ENCODE measurements at places on chromosomes 6 and 20. TPM values are rescaled to one million over a fixed set of nuclear protein-coding genes. Genes with fewer than 3 reads are reported as not detected.

DNA sequence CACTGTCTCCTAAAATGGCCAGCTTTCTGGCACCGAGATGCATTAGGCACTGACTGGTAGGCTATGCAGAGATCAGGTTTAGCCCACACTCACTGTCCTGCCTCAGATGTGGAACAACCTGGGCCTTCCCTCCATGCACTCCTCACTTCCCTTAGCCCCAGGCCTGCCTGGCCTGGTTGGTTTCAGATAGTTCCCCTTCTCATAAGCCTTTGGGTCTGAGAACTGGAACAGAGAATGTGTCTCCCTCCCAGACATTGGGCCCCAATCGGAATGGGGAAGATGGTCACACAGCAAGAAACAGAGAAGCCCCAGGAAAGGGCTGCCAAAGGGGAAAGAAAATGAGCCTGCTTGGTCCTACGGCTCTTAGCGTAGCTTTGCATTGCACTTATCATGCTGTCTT is 762.1 kb upstream of the CHD6 start:
- DNase-seq, result no peak

DNA sequence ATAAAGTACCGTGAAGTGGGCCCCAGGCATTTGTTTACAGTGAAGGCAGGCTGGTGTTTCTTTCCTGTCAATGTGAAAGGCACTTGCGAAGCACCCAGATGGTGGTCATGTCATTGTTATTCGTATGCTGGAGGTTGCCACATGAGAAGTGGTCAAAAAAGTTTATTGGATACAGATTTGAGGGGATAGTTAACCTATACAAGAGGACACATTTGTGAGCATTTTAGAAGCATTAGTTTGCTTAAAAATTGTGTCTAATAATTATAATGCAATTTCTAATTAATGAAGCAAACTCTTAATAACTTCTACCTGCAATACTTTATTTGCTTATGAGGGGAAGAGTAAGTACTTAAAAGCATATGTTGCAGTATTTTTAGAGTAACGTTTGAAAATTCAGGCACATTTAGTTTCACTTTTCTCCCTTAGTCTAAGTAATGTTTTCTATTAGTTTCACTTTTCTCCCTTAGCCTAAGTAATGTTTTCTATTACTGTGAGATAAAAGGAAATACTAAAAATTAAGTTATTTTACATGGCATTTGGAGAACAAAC is 120.7 kb upstream of the CLDN20 start:
- no peak for DNase-seq

- DNase-seq, result no peak
Observed at GRCh38 chr6:82076916-82077315, 170.6 kb downstream of the IBTK start.

DNA sequence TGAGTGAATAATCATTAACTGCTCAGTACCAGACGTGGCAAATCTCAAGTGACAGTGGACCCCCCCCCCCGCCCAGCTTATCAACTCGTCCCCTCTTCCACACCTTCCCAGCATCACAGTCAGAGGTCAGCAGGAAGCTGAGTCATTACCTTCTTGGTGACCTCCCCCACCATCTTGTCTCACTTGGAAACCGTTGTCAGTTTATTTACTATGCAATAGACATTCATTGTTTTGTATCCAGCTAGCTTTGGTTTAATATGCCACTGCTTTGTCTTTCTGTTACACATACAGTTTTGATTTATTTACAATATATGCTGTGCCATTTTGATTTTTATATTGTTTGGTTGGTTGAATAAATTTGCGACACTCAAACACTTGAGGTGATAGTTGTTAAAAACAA is 158.1 kb downstream of the QKI start:
- no peak for DNase-seq

GRCh38 chr6:75429061-75429703 is 64.4 kb downstream of the FILIP1 start:
- no peak for DNase-seq

GRCh38 chr6:67497749-67498148 is 1137.3 kb upstream of the ADGRB3 start:
- DNase-seq, result no peak

DNA sequence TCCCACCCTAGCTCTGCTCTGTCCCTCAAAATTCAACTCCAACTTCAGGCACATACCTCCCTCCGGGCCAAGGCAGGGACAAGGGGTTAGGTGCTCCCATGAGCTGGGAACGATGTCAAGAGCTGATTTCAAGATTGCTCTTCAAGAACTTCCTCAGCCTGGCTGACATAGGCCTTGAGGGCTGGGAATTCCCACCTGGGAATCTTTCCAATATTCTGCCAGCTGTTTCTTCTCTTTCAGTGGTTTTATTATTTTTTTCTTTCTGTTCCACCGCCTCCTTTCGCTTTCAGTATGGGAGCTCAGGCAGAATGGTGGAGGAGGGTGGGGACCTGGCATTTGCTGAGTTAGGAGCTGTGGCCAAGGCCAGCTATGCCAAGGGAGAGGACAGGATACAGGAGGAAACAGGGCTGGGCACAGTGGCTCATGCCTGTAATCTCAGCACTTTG is 33.7 kb downstream of the SRSF3 start:
- no peak for DNase-seq

DNA sequence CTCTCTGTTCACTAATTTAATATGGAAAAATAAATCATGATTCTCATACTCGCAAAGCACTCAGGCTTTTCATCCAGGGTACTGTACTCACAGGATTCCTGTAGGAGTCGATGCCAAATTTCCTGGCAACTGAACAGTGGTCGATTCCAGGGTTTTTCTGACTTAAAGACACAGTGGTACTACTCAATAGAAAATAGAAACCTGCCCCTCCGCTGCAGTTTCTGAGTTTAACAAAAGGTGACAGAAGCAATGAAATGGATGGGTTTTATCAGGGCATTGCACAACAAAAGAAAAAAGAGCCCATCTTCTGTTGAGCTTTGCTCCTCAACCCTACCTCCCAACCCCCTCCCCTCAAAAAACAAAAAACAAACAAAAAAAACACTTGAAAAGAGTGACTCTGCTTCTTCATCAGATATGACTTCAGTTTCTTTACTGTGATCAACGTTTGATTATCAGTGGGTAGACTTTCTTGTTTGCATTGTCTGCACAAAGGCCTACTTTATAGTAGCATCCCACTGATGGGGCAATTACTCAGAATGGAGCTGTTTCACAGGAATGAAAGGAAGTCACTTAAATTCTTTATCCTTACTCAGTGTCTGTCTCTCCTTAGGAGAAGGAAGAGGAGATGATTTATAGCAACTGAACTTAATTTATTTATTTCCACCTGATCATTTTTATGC is 96.2 kb upstream of the FOXO3 start:
- no peak for DNase-seq

GRCh38 chr6:167450626-167451025 is 125.7 kb downstream of the TTLL2 start:
- DNase-seq, result no peak

- no peak for DNase-seq
Observed at GRCh38 chr20:45014671-45015415, 48.5 kb downstream of the STK4 start.

DNA sequence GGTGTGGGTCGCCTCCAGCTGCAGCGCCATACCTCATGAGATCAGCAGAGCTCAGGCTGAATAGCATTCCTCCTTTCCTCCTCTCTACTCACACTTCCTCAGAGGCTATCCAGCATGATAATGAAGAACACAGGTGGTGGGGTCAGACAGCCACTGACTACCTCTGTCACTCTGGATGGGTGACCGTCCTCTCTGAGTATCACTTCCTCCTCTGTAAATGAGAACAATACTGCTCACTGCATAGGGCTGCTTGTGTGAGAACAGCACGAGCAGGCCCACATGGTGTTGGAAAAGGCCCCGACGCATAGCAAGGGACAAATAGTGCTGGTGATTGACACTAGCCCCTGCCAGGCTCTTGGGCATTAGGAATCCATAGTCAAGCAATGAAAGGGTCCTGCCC is 239.1 kb downstream of the PRKN start:
- no peak for DNase-seq

GRCh38 chr6:116524236-116524635 is 12.8 kb downstream of the CALHM5 start:
- no peak for DNase-seq

- DNase-seq, result no peak
Observed at GRCh38 chr6:164346631-164347030, 932.1 kb downstream of the QKI start.

- peak; percentile 82 for DNase-seq
Observed at GRCh38 chr6:30684386-30685156, 1.9 kb downstream of the PPP1R18 start.

DNA sequence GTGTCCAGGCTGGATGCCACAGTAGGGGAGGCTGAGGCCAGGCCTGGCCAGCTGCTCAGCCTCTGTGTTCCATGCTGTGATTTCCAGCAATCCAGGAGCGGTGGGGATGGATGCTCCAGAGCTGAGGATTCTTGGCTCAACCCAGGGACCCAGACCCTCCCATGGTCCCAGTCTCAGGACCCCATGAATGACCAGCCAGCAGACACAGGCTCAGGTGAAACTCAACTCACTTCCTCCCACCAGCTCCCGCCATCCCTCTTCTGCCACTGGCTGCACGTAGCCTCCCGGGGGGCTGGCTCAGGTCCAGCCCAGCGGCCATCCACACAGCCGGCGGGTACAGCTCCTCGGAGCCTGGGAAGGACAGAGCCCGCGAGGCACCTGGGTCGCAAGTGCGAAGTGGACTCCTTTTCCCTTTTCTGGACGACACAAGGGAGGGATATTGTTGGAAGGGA is 54.5 kb upstream of the DACT2 start:
- DNase-seq, result no peak

DNA sequence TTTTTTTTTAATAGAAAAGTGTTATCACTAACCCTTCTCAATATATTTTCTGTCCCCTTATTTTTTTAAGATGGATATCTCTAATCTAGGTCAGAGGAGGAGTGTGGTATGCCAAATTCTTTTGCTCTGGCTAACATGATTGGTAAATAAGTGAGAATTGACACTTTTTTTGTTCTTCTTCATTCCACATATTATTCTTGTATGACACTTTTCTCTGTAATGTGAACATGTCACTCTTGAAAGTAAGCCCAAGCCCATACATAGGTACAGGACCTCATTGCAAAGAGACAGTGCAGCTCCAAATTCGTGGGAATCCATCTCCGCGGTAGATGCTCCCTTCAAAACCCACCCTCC is 142.5 kb upstream of the TCF21 start:
- DNase-seq, result no peak

DNA sequence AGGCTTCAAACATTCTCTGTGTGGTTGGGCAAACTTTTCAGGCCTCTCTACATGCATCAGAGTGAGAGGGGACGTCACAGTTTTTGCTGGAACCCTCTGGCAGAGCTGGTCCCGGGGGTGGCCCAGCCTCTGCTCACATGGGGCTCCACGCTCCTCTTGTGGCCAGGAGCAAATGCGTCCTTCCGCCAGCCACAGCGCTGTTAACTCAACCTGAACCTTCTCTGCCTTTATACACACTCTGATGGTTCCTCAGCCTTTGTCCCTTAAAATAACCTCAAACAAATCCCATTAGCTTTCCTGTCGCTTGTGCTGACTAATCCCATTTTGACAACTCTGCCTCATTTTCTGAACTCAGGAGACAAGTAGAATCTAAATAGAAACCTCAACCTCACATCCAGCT is 39.4 kb upstream of the TGM6 start:
- DNase-seq, result no peak

- DNase-seq, result no peak
Observed at GRCh38 chr20:23039885-23040508, 4.9 kb downstream of the SSTR4 start.

DNA sequence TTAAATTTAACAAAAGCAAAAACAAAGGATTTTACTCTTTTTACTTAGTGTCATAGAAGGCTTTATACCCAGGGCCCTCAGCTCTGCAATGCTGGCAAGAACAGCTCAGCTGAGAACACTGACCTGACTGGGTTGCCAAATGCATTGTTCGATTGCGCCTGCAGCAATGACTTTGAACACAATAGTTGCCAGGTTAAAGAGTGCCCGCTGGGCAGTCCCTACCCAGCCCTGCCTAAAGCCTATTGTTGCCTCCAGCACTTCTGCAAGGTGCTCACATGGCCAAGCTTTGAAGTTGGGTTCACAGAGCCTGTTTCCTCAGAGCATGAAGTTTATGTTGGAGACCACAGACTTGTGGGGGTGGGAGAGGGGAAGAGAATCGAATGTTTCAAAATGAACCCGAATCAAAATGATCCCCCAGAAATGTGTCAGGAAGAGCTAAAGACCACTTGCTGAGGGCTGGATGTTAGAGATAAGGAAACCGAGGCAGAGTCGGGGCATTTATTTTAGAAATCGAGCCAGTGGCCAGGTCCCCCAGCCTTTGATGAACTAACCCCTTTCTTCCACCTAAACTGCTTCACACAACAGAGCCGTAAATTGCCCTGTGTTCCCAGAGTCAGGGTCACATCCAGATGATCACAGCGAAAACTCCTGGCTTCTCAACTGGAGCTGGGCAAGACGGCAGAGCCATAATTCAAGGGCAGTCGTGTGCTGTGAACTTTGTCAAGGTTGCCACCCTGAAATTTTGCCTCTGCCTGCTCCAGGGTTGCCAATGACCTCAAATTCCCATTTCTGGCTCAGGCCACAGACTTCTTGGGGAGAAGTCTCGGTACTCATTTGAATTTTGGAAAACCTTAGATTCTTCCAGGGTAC is 55.0 kb downstream of the FOXA2 start:
- DNase-seq, result no peak

- DNase-seq, result no peak
Observed at GRCh38 chr6:114085211-114085610, 114.3 kb upstream of the HDAC2 start.

DNA sequence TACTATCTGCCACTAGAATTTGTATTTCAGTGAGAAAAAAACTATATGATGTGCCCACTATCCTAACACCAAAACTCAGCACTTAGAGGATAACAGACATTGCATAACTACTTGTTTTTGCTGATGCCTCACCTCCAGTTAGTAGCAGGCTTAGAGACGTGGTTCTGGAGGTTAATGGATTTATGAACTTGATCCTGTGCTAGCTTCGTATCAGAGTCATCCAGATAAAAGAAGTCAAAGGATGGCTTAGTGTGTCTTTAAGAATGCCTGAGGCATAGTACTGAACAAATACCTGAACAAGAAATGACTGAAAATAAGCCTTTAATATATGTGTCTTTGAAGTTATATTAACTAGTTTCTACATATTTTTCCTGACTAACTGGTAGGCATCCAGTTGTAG is 414.9 kb upstream of the PTCHD4 start:
- DNase-seq, result no peak

GRCh38 chr6:57278570-57278969 is 38.9 kb upstream of the PRIM2 start:
- no peak for DNase-seq

DNA sequence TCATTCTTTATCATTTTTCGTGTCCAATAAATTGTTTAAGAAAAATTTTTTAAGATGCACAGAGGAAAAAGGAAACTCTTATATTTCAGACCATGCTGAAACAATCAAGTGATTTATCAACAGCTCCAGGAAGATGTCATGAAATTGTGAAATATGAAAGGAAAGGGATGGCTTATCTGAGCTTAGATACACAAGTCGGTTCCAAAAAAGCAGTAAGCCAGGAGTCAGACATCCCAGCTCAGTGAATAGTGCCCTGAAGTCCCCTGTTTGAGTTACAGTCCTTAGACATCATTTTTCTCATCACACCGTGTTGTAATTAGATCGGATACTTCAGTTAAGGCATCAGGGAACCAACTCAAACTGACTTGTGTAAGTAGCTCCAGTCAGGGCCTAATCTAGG is 91.0 kb upstream of the SSTR4 start:
- no peak for DNase-seq

Gene PACSIN1
- total RNA-seq, result 0.07 TPM

Gene SSTR4
- not detected for total RNA-seq

Gene LSM14B
- 29.6 TPM for total RNA-seq

Gene TBC1D22B
- 15.1 TPM for total RNA-seq

Gene PPIL6
- 0.19 TPM for total RNA-seq

Gene CLIC5
- total RNA-seq, result 1.5 TPM

Gene DYNLT2
- total RNA-seq, result 2.9 TPM

Gene TEAD3
- total RNA-seq, result 1.4 TPM

Gene ADGRF4
- total RNA-seq, result not detected

Measured in activated naive CD4-positive, alpha-beta T cell treated with anti-CD3 and anti-CD28 coated beads for 36 hours (primary cell).